ENCODE measurements at places on chromosomes 11 and 22.

DNA sequence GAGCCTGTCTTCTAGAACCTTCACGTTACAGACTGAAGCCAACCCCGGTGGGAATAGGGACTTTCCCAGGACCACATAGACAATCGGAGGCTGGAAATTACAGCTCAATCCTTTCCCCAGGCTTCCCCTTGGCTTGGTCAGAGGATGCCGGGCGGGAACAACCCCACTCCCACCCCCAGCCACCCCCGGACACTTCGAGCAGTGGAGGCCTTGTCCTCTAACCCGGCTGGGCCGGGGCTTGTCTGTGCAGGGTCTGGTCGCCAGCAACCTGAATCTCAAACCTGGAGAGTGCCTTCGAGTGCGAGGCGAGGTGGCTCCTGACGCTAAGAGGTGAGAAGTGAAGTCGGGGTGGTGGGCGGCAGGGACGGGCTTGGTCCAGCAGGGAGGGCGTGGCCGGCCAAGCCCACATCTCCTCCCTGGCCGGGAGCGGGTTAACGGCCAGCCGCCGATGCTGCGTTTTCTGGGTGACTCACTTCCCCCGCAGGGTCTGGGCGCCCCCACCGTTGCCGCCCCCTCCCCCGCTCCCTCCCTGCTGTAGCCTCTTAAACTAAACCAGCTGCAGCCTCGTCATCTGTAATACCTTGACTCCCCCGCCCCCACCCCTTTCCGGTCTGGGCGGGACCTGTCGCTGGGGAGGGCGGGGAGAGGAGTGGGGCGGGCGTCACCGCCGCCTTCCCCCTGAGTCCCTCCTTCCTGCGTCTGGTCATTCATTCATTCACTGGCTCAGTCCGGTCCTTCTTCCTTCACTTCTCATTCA lies 1.5 kb downstream of the LGALS1 start:
- no peak for DNase-seq

DNA sequence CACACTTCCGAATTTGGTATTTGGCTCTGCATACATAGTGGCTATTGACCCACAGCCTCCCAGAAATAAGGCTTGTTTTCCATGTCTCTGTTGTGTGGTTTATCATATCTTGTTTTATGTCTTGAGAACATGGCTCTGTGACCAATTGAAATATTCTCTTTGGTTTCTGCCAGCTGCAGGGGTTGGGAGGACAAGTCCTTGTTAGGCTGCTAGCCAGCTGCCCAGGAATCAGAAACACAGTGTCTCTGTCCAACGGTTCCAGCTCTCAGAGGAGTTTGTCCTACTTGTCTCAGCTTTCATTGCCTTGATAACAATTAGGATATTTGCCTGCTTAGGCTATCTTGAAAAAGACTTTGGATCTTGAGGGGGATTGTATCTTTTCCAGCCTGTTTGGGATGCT lies 6.0 kb upstream of the SLC7A4 start:
- DNase-seq, result no peak

DNA sequence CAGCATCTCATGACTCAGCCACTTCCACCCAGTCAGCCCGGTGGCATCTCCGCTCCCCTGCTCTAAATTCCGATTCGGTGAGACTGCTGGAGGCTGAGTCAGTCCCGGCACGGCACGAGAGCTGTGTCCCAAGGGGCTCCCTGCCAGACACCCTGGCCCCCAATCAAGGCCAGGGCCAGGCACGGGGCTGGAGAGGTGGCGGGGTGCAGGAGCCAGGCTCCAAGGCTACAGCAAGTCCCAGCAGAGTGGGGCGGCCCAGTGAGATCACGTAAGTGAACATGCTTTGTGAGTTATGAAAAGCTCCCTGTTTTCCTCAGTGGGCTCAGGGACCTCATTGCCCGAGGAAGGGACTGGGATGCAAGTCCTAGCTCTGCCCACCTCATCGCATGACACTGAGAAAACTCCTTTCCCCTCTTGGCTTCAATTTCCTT lies 3.0 kb downstream of the C11orf68 start:
- DNase-seq, result no peak

- DNase-seq, result no peak
These were observed 96.8 kb downstream of the ATM start for GRCh38 chr11:108319541-108320145.

DNA sequence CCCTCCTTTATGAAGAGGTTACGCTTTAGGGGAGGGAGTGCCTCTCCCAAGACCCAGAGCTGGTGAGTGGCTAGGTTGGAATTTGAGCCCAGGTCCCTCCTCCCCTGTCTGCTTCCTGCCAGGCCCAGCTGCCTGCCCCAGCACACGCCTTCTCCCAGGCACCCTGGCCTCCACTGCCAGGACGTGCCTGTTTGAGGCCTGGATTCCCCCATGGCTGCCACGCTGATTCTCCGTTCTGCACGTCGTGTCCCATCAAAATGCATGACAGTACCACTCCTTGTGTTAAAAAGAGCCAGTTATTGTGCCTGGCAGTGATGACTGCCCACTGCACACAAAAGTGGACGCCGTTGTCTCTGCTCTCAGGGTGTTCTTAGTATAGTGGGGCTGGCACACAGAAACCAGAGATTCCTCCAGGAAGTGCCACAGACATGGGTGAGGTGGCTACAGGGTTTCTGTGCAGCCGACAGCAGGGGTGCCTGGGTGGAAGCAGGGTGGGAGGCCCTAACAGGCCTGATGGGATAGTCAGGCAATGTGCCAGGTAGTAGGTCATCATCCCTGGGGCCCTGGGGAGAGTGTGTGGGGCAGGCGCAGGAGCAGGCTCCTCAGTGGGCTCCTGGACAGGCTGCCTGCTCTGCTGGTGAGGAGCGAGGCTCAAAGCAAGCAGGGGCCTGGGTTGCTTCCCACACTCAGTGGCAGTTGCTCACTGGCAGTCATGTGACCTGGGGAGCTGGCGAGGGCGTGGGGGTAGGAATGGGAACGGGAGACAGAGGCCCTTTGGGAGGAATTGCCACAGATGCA lies 24.2 kb downstream of the MED15 start:
- DNase-seq, result no peak

DNA sequence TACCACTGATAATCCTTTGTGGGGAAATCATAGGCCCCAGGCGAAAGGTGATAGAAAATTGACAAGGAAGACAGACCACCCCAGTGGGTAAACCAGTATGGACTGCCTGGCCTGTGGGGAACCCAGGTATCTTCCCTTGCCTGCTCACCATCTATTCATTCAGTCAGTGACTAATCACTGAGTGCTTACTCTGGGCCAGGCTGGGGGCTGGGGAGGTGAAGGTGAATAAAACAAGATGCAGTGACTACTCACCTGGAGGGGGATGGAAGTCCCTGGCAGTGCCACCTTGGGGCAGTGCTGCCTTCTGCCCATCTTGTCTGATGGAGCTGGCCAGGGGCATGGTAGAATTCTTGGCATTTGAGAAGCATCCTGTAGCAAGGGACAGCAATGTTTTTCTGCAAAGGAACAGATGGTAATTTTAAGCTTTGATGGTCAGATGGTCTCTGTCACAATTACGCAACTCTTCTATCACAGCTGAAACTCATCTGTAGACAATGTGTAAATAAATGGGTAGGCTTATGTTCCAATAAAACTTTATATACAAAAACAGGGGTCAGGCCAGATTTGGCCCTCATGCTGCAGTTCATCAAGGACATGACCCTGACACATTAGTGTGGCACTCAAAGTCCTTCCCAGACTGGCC lies 4.6 kb downstream of the ISX start:
- no peak for DNase-seq

DNA sequence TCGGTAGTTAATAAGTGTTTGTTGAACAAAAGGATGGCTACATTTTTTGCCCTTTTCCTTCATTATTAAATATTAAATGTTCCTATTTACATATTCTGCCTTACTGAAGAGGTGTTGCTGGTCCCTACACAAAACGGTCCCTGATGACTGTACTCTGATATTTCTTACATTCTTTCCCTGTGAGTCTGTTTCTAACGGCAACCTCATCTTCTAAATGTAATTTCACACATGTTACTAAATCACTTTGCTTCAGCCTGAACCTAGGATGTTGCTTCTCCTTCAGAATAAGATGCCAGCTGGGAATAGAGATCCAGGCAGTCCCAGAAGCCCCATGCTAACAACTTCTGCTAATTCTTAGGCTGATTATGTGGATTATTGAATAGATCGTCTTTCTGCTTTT lies 50.3 kb downstream of the SPON1 start:
- no peak for DNase-seq

DNA sequence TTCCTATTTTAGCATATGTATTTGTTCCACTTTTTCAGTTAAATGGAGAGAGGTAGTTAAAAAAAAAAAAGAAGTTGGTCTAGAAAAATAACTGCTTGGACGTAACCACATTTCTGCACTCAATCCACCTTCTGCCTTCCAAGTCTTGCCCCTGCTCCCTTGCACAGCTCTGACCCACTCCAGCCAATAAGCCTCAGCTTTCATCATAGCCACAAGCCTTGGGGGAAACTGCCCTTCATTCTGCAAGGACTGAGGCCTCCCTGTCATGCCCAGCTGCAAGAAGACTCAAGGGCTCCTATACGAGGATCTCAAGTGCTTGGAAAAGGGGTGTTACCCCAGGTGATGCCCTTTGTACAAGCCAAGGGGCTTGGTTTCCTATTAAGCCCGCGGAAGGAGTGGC lies 36.0 kb upstream of the OAF start:
- DNase-seq, result no peak

- DNase-seq, result no peak
These were observed 6.0 kb upstream of the CARD10 start for GRCh38 chr22:37525073-37525745.

DNA sequence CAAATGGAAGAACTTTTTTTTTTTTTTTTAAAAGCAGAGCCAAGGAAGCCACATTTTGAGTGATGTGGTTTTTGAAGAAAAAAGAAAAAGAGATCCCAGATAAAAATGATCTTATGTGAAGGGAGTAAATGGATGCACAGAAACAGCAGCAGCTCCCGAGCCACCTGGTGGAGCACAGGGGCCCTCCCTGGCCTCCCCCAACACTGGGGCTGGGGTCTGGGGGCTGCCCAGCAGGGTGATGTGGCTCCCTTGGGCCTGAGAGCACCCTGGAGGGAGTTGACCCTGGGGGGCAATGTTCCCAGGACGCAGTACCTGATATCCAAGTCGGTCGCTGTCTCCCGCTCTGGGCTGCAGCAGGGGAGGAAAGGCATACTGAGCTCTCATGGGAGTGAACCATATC lies 26.5 kb upstream of the KCNJ11 start:
- DNase-seq, result no peak

Measured in left renal cortex interstitium (tissue), 4 donors.